ENCODE measurements at places on chromosomes 11 and 22.
A peak's percentile ranks its signal among the peaks of the same experiment; 100 is the strongest.

DNA sequence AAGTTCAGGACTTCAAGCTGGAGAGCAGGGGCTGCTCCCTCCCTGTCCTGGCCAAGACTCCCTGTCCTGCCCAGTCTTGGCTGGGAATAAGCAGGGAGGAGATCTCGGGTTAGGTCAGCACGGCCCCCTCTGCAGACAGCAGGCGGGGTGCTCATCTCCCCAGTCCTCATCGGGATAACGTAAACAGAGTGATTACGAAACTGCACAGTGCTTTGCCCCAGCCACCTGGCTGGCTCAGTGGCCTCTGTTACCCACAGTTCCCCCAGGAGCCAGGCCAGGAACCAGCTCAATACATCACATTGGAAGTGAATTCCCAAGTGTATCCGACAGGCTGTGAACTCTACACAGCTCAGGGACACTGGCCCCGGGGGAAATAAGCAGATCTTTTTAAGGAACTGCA lies 42.7 kb upstream of the KCNJ11 start:
- DNase-seq = no peak

- DNase-seq = peak; percentile 62
Observed at GRCh38 chr11:32312865-32313403, 122.4 kb downstream of the WT1 start.

- DNase-seq = peak; percentile 5
Observed at GRCh38 chr22:19523240-19524169, 705 bp downstream of the CLDN5 start.

- no peak for DNase-seq
Observed at GRCh38 chr11:30333405-30333804, 10.5 kb downstream of the ARL14EP start.

GRCh38 chr11:131454490-131454889 lies 84.1 kb downstream of the NTM start:
- DNase-seq = no peak

DNA sequence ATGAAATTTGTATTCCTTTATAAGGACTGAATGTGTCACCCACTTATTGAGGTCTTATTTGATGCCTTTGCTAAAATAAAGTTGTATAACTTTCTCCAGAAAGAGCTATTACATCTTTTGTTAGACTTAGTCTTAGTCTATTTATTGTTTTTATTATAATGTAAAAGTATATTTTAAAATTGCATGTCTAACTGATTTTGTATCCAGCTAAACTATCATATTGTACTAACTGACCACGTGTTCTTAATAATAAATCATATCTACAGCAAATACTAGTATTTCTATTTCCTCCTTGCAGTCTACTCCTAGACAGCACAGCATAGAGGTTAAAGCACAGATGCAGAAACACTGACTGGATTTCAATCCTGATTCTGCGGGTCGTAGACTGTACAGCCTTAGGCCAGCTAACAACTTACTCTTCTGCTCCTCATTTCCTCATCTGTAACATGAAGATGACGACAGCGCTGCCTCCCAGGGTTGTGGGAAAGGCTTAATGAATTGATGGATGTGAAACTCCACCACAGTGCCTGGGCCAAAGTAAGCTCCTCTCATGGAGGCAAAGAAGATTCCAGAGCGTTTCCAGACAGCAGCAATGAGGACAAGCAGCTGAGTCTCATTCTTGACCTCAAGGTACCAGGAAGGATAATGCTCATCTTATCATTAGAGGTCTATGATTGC lies 13.2 kb downstream of the IFITM10 start:
- no peak for DNase-seq

DNA sequence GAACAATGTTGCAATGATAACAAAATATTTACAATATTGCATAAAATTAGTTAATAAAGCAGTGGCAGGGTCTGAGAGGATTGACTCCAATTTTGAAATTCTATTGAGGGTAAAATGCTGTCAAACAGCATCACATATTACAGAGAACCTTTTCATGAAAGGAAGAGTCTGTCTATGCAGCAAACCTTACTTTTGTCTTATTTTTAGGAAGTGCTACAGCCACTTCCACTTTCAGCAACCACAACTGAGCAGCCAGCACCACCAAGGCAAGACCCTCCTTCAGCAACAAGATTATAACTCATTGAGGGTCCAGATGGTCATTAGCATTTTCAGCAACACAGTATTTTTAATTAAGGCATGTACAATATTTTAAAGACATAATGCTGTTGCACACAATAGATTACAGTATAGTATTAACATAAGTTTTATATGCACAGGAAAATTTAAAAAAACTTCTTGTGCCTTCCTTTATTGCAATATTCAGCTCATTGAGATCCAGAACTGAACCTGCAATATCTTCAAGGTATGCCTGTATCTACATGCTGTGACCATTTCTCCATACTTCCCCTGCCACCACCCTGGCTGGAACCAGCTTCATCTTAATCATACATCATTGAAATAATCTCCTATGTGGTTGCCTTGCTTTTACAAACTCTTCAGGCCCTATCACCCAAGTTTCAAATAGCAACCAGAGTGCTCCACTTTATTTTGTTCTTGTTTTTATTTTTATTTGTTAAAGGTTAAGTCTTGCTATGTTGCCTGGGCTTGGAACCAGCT lies 711.2 kb downstream of the KCNA4 start:
- DNase-seq = no peak

DNA sequence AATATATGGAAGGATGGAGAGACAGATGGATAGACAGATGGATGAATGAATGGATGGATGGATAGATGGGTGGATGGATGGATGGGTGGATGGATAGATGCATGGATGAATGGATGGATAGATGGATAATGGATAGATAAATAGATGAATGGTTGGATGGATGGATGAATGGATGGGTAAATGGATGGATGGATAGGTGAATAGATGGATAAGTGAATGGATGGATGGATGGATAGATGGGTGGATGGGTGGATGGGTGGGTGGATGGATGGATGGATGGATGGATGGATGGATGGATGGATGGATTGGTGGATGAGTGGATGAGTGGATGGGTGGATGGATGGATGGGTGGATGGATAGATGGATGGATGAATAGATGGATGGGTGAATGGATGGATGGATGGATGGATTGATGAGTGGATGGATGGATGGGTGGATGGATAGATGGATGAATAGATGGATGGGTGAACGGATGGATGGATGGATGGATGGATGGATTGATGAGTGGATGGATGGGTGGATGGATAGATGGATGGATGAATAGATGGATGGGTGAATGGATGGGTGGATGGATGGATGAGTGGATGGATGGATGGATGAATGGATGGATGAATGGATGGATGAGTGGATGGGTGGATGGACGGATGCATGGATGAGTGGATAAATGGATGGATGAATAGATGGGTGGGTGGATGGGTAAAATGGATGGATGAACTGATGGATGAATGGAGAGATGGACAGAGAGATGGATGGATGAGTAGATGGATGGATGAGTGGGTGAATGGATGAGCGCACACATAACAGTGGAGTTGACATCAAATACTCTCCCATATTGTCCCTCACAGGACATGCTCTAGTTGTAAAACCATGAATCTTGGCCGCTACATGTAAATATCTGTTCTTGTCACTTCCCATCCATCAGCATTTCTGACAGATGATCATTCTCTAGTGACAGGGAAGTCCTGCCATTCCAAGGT lies 8.8 kb downstream of the LSP1 start:
- DNase-seq = no peak

DNA sequence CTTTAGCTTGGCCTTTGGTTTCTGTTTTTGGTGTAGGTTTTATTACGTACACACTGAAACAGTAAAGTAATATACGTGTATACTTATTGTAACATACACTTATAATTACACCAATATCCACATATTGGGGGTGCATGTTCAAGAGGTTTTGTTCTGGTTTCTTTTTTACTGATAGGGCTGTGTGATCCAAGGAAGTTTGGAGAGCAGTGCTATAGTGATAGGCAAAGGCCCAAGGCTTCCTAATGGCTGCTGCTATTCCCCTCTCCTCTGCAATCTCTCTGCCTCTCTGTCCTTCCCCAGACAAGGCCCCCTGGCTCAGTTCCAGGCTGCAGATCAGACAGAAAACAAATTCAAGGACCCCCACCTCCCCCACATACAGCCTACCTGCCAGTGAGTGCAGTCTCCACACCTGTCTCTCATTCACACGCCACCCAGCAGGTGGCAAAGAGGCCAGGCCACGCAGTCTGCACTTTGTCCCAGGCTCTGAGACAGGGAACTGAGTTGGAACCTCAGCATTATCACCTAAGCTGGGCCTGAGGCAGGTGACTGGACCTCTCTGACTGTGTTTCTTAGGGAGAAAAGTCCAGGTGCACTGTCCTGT lies 15.1 kb downstream of the TMEM184B start:
- DNase-seq = no peak

- no peak for DNase-seq
Observed at GRCh38 chr22:23583836-23584235, 3.7 kb upstream of the IGLL1 start.

GRCh38 chr22:37188901-37189466 lies 937 bp upstream of the C1QTNF6 start:
- peak; percentile 46 for DNase-seq

GRCh38 chr11:35035894-35036408 lies 103.0 kb upstream of the CD44 start:
- peak; percentile 99 for DNase-seq

GRCh38 chr11:2564588-2565425 lies 120.0 kb downstream of the KCNQ1 start:
- no peak for DNase-seq

GRCh38 chr22:19827341-19828034 lies 27.2 kb downstream of the GNB1L start:
- no peak for DNase-seq

DNA sequence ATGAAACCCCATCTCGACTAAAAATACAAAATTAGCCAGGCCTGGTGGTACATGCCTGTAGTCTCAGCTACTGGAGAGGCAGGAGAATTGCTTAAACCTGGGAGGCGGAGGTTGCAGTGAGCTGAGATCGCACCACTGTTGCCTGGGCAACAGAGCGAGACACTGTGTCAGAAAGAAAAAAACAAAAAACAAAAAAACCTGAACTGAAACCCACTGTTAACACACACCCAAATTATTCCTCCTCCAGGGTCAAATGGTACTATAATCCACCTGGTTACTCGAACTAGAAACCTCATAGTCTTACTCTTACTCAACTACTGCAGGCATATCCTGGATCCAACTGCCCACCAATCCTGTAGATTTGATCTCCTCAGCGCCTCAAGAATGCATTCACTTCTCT lies 35.5 kb downstream of the USP28 start:
- no peak for DNase-seq

- no peak for DNase-seq
Observed at GRCh38 chr11:2763984-2764383, 64.2 kb upstream of the KCNQ1OT1 start.

- no peak for DNase-seq
Observed at GRCh38 chr11:77402218-77402556, 71.7 kb downstream of the PAK1 start.

DNA sequence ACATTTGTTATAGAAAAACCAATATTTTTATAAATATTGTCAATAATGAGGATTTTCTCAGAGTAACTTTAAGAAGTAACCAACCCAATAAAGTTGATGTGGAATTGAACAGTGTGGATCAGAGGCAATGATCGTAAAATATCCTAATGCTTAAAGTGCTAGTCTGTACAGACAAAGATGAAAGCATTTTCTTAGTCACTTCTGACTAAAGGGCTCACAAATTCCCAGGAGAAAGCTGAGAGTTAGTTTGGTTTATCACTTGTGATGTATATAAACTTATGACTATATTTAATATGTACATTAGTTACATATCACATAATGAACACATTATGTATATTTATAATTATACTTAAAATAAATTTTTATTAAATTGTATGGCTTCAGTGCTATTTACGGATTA lies 25.4 kb upstream of the DDI1 start:
- DNase-seq = peak; percentile 35

- DNase-seq = no peak
Observed at GRCh38 chr11:127789927-127790326, 789.4 kb upstream of the KIRREL3 start.

- no peak for DNase-seq
Observed at GRCh38 chr11:1425006-1425405, 35.3 kb downstream of the BRSK2 start.

DNA sequence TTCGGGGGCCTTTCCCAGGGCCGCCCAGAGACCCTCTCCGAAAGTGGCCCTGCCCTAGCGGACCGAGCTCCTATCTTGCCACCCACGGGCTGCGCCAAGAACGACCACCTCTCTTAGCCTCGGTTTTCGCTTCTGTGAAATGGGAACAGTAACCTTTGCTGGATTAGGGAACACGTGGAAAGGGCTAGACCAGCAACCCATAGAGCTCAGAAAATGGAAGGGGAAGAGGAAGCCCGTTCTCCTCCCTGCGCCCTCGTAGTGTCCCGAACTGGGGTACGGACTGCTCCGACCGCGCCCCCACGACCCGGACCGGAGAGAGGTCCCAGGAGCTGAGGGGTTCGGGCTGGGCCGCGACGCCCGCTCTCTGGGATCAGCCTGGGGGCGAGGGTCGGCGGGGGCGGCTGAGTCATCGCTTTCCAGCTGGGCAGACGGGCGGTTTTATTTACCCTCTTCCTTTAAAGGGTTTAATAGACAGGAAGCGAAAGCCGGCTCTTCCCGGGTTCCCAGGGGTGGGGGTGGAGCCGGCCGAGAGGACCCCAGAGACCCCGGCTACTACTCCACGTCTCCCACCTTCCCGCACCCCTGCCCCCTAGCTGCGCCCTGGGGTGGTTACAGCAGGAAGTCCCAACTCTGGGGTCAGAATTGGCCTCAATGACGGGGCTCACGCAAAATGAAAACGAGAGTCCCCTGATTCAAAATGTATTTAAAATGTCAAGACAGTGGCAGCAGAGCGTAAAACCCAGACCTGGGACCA lies 907 bp upstream of the PHLDA2 start:
- peak; percentile 47 for DNase-seq

DNA sequence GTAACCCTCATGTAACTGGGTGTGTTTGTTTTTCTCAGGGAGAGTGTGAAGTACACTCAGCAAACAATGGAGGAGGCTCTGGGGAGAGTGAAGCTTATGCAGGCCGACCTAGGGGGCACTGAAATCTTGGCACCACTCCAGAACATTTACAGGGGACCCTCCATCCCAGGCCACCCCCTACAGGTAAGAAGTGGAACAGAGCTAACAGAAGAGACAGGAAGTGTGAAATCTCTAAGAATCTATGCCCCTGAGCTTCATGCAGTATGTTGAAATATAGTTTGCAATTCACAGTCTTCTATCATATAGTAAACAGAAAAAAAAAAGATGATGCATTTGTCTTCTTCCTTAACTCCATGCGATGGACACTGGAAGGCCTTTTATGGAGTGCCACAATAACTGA lies 8.4 kb downstream of the VWA5A start:
- no peak for DNase-seq

DNA sequence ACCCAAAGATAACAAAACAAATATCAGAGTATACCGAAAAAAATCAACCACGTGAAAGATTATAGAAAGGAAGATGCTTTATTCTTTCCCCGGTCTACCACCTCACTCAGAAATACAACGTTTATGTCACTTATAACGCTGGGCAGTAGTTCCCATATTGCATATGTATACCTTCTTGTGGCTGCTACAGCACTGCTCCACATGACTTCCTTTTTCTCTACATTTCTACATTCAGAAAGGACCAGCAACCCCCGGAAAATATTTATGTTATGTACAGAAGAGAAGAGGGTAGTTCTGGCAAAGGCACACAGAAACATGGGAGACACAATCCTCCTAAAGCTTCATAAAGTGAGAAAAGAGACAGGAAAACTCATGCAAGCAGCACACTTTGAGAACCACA lies 56.8 kb downstream of the MTMR2 start:
- no peak for DNase-seq

GRCh38 chr22:41656556-41656955 lies 32.1 kb downstream of the SNU13 start:
- DNase-seq = peak; percentile 17

- no peak for DNase-seq
Observed at GRCh38 chr11:66277471-66278362, at the start of gene CNIH2. CNIH2 (plus strand) TSS chr11:66278175; CDS start chr11:66278457, 282 bp downstream.

All from fibroblast of upper back skin (primary cell).